T-cell (primary cell): ENCODE measurements at places on chromosomes 13 and 19.

DNA sequence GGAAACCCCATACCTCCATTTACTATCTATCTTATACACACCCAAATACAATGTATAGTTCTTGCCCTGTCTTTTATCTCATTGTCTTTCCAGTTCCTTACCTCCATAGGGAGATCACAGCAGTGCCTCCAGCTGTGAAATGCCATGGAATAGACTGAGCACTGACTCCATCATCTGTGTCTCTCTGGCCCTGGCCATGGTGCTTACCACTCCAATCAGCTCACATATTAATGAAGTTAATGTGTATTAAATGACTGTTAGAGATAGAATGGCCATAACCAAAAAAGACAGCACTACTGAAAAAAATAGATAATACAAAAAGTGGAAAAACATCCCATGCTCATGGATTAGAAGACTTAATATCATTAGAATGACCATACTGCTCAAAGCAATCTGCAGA, 240.4 kb upstream of the SOX21 start:
- no peak for DNase-seq

DNA sequence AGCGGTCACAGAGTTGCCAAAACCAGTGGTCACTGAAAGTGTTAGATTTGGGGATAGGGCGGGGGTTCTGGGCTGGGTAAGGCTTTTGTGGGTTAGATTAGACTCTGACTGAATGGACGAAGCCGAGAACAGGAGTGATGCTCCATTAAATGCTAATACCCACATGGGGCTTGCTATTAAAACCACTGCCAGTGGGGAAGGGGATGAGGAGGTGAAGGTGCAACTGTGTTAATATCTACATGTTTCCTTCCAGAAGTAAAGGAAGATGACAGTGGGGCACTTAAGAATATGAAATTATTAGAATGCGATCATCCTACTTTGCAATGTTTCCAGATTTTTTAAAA, 573 bp upstream of the ZNF614 start:
- DNase-seq, result no peak

DNA sequence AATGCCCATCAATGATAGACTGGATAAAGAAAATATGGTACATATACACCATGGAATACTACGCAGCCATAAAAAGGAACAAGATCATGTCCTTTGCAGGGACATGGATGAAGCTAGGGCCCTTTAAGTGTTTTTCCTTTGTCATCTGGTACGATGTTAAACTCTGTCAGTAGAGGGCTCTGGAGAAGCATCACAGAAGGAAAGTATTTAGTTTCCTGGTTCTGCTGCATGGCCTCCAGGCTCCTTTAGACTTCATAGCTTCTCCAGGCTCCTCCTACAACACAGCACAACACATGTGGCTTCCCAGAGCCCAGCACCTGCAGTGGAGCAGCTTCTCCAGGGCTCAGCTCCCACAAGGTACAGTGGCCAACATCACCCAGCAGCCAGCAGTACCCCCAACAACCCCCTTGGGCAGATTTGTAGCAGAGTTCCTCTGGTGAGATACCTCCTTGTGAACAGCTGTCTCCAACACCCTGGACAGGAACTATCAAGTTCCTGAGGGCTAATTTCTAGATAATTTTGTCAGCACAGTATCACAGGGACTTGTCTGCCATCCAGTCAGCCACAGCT, 63.4 kb downstream of the KCTD12 start:
- no peak for DNase-seq

GRCh38 chr19:1285737-1286360, at the start of gene EFNA2:
TSS of gene EFNA2 (plus strand) at chr19:1285873. CDS start at chr19:1286169, 296 bp downstream.
- DNase-seq, result no peak

DNA sequence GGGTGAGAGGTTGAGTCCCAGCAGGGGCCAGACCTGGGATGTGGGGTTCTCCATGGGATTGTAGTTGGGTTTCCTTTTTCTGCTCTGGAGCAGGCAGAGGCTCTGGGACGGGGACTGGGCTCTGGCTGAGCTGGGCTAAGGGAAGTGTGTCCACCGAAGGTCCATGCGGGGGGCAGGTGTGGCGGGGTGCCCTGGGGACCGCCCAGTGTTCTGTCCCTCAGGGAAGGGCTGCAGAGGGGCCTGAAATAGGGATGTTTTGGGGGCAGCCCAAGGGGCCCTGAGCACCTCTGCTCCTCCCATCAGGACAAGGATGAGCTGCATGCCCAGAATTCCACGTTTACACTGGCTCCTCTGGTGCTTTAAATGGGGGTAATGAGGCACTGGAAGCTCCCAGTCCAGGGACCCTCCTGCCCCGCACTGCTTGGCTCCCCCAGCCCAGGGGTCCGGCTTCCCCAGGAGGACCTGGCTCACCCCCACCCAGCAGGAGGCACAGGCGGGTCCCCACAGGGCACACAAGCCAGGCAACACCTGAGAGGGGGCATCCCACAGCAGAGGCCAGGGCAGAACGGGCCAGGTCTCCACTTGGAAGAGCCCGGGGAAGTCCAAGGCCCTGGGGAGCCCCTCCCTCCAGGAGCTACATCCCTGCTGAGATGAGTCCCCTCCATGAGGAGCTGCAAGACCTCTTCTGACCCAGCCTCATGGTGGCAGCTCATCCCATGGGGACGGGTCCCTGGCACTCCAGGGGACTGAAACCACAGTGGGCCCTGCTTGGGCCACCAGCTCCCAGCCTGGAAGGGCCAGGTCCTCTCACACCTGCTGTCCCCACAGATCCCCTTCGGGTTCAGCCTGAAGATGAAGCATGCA, 14.7 kb upstream of the ZNF14 start:
- no peak for DNase-seq

DNA sequence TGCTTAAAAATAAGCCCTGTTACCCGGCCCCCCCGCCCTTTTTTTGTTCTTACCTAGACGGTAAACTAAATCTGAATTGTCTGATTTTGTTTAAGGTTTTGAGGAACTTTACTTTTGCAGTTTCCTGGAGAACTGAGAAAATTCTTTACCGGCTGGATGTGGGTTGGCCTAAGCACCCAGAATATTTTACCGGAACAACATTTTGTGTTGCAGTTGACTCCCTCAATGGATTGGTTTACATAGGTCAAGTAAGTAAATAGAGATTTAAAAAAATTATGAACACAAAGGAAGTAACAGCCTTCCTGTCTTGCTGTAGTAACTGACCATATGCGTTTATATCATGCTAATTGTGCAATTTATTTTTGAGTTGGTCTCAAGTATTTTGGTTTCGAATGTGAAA, 785 bp downstream of the NHLRC3 start:
- no peak for DNase-seq

DNA sequence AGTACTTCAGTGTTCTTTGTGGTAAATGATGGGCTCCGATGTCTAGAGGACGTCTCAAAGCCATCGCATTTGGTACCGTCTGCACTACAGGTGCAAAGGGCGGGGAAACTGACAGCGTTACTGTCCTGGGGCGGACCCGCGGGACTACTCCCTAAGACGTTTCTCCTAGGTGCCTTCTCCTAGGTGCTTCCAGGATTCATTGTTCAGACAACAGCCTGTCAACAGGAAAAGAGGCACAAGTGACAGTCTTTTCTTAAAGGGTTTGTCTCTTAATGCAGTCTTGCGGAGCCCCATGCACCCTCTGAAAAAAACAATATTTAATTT, 1.4 kb downstream of the SERTM1 start:
- DNase-seq, result no peak

DNA sequence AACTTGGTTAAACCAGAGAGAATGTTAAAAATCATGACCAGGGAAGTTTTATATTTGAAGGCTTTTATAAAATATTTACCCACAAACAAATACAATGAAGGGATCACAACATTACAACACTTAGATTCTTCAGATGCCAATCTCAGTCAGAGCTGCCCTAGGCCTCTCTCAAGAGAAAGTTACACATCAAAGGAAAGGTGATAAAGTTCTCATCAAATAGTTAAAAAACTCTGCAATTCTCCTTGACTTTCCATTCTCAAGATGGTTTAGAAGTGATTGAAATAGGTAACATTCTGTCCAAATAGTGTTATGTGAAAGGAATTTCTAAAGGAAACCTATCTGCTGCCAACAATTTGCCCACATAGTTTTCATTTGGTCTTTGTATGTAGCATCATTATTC, 1115.2 kb upstream of the MIR17HG start:
- no peak for DNase-seq

DNA sequence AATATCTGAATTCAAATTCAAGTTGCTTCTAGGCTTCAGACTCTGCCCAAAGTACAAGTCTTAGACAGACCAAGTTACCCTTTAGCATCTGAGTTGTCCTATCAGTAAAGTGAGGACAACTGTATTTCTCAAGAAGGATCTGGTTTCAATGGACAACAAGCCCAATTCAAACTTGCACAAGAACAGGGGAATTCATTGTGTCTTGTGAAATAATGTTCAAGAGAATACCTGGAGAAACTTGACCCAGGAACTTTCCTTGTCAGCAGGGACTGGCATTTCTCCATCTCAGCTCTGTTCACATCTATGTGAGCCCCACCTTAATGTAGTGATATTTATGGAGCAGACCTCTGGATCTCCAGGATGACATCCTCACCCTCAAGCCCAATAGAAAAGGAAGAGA, 894.9 kb upstream of the SLC10A2 start:
- no peak for DNase-seq

DNA sequence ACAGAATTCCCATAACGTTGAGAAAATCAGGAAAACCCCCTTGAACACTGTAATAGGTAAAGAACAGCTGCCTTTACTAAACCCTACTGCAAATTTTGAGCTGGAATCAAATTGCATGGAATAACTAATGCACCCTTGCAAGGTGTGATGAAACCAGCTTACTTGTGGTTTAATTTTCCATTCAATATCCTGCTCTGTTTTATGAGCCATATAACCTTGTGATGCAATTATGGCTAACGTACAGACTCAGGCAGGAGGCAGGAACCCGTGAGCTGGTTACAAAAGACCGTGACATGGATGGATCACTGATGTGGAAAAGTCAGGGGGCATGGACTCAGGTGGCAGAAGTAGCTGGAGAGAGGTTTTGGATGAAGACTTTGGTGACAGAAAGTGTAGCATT, 438.6 kb downstream of the COG6 start:
- no peak for DNase-seq

DNA sequence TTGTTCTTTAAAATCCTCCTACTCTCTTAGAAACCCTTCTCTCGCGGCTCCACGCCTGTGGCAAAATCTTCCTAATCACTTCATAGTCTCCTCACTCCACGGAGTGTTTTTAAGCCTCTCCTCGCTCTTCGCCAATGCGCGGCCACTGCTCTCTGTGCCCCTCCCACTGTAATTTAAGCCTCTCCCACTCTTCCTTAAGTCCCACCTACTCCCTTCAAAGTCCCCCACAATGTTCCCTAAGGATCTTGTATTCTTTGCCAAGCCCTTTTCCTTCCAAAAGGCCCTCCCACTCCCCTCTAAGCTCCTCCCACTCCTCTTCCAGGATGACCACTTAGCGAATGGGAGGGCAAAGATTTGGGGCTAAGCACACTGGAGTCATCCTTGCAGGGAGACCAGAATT, 1.3 kb downstream of the FIZ1 start:
- DNase-seq, result no peak

- DNase-seq, result no peak
Measured at GRCh38 chr19:2014131-2014571, 1.4 kb downstream of the BTBD2 start.

GRCh38 chr19:29505097-29505824, 20.5 kb upstream of the VSTM2B start:
- DNase-seq, result no peak

DNA sequence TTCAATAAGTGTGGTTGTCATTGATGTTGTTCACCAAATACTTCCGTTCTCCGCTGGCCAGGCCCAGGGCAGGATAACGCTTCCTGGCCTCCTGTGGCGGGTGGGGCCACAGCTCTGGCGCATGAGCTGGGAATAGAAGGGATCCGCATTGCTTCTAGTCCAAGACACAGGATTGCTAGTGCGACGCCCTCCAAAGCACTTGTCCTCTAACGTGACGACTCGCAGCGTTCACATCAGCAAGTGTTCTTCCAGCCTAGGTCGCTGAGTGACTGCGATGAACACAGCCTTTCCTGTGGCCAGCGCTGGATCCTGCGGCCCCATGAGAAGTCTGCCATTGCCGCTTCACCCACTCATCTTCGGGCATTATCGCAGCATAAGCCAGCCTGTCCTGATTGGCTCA, 39.4 kb downstream of the VSTM2B start:
- DNase-seq, result no peak

DNA sequence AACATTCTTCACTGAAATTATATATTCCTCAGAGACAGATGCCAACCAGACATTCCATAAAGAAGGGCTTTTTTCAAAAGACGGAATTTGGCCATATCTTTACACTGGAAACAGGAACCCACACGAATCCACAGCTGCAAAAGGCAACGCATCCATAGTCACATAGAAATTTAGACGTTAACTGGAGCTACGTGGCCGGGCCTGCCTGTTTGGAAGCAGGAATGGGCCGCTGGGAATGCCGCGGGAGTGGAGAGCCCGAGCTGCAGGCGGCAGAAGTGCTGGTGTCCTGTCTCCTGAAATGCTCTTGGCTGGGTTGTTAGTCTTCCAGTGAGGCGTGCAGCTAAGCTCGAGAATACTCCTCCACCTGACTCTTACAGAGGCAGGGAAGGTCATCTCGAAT, 122.2 kb downstream of the KL start:
- DNase-seq, result no peak

DNA sequence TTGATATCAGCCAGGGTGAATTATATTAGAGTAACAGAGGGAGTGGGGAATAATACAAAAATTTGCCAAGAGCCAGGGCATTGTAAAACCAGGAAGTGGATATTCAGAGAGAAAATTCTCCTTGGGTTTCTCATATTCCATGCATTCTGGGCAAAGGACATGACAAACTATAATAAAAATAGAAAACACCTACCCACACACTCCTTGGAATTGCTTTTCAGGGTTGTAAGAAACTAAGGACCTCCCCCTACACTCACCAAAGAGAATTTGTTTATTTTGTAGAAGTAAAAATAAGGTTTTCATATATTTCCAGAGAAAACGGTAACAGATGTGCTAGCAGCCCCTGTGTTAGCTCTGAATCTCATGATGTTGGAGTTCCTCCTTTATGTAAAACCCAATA, 649.6 kb downstream of the SLITRK1 start:
- DNase-seq, result no peak

GRCh38 chr13:84137292-84137691, 255.0 kb upstream of the SLITRK1 start:
- peak; percentile 27 for DNase-seq

GRCh38 chr13:40063278-40063698, 407.8 kb downstream of the COG6 start:
- no peak for DNase-seq

DNA sequence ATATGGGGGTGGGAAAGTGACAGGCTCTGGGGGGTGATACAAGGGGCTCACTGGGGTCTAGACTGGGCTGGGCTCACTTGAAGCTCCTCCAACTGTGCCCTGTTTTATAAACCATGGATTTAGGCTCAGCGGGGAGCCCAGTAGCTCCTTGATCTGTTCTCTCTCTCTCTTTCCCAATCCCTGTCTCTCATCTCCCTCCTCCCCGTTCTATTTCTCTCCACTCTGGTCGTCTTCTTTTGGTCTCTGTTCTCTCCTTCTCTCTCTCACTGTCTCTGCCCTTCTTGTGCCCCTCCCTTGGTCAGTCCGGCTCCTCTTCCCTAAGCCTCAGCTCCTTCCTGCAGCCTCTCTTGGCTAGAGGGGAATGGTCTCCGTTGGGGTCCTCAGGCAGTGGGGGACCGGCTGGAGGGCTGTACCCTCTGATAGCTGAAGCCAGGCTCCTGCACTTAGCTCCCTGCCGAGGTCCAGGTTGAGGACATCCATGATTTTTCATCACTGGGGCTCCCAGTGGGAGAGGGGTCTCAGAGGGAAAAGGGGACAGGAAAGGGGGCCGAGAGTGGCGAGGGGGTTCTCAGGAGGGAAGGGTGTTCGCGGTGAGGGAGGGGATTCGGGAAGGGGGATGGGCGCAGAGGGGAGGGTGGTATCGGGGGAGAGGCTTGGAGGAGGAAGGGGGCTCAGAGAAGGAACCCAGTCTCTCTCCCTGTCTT, 8.5 kb downstream of the UNC13A start:
- no peak for DNase-seq

- DNase-seq, result no peak
Measured at GRCh38 chr19:10975374-10976130, 14.7 kb downstream of the SMARCA4 start.
